ENCODE measurements at places on chromosomes 7 and 10.

- DNase-seq, result peak; percentile 37
Observed at GRCh38 chr10:112803961-112804401, 146.1 kb upstream of the TCF7L2 start.

- DNase-seq, result peak; percentile 95
Observed at GRCh38 chr10:110918643-110919348, at the start of gene BBIP1. Gene BBIP1, minus strand, starts transcription at chr10:110919180. Its CDS starts 1,023 bp downstream, at chr10:110918157.

DNA sequence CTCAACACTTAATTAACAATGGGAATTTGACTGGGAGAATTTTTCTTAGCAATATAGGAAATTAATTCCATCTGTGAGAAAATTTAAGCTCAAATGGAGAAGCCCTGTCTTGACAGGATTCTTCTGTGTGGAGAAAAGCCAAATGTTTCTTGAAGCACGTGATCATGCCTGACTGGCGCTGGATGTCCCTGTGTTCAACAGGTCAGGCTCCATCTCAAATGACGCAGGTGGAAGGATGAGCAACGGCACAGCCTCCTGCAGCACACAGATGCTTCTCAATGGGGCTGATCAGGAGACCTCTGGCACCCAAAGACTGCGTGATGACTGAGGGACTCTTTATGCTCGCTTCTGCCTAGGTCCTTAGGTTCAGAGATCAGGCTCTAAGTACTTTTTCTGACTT is 143.8 kb downstream of the RSU1 start:
- DNase-seq, result no peak

GRCh38 chr10:67669978-67670377 is 26.0 kb downstream of the CTNNA3 start:
- DNase-seq, result no peak

DNA sequence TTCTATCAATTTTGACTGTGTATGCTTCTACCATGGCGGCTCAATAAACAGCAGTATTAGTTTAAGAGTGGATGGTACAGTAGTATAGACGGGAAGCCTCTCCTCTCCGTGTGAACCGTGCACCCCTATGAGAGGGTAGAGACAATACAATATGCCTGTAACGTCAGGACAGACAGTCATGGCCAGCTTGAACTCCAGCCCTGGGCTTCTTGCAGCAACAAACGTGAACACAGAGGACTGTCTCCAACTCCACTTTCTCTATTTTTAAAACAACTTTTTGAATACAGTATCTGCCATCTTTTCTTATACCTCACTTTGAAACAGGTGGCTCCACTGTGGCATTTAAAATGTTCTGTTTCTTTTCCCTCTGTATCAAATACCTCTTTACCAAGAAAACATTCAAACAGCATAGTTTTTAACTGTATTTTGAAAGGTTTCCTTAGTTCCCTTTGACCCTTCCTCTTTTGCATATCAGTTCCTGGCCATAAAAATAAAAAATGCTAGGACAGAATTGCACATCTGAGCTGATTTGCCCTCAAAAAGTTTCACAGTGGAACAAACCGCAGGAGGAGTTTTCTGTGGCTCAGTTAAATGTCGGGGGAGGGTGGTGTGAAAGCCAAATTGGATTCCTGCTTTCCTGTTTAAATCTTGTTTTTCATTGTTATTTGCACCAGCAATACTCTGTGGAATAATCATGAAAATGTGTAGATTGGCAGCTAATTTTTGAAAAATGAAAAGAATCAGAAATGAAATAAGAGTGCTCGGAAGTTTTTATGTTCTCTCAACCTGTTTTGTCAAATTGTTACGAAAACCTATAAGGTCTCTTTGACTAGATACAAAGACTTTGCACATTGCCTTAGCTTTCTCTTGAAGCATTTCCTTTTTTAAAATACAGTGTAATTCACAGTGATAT is 8.0 kb downstream of the IKZF1 start:
- no peak for DNase-seq
